Sigmoid colon (tissue), 7 donors: ENCODE measurements at places on chromosomes 12 and 14.

- DNase-seq, result no peak
These were observed 982.2 kb upstream of the FBXO33 start for GRCh38 chr14:40414386-40414785.

DNA sequence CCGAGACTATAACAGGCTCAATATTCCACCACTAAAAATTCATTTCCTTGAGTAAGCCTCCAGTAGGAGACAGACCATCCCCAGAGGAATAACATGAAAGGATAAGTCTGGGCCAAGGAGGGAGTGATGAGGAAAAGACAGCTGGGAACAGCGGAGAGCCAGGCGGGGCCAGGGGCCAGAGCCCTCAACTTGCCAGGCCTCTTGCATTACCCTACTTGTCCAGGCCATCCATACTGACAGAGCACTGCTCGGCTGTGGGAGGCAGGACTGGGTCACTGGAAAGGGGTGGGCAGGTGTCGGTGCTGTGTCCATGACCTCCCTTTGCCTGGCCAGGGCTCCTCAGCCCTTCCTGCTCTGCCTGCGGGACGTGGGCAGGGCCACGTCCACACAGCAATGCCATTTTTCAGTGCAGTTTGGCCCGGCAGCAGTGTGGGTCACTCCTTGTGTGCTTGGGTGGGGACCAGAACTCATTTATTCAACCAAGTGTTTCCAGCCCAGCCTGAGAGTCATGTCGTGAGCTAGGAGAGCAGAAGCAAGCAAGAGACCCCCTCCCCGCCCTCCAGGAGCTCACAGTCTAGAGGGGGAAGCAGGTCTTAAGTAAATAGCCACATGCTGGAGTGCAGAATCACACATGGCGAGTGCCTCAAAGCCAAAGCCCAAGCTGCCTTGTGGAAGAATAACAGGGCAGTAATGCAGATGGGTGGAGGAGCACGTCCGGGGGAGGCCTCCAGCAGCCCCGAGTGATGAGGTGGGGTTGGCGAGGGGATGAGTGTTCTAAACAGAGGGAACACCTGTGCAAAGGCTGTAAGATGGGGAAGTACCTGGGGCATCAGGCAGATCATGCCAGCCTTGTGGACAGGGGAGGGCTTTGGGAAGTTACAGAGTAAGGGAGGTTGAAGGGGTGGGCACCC is 8.9 kb upstream of the FAIM2 start:
- no peak for DNase-seq

DNA sequence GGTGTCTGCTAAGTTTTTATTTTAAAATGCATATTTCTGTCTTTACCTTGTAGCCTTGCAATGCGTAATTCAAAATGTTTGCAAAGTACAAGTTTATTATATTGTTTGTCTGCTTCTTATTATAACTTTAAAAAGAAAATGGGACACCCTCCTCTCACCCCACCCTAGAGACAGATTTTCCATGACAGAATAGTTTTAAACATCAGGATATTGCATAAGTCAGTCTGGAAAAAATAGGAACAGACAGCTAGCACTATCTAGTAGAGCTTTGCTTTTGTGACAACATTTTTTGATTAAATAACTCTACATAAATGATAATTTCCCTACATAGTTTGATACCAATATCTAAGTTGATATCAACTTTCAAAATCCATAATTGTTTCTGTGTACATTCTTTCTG is 71.3 kb downstream of the PDE3A start:
- DNase-seq, result no peak

- no peak for DNase-seq
These were observed 59.4 kb upstream of the E2F7 start for GRCh38 chr12:77124767-77125166.

GRCh38 chr12:131378861-131379665 is 331.8 kb upstream of the SFSWAP start:
- DNase-seq, result no peak

DNA sequence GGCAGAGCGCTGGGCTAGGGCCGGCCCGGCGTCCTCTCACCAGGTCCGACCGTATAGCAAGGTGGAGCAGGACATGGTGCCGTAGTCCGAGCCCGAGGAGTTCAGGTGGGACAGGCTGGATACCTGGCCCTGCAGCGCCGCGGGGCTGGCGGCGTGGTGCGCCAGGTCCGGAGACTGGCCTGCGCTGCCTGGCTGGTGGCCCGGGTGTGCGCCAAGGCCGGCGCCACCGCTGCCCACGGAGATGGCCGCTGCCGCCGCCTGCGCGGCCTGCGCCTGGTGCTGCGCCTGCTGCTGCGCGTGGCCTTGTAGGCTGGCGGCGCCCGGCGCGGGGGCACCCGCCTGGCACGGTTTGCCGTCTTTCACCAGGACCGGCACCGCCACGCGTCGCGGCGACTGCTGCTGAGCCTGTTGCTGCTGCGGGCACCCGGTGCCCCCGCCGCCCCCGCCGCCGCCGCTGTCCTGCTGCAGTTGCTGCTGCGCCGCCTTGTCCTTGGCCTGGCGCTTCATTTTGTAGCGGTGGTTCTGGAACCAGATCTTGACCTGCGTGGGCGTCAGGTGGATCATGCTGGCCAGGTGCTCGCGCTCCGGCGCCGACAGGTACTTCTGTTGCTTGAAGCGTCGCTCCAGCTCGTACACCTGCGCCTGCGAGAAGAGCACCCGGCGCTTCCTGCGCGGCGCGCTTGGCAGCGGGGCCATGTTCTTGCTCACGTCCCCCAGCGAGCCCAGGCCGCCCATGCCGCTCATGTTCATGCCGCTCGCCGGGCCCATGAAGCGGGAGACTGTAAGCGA is 2.6 kb downstream of the NKX2-1 start:
- DNase-seq, result no peak

GRCh38 chr12:2586156-2587038 is 208.4 kb upstream of the FKBP4 start:
- DNase-seq, result no peak

DNA sequence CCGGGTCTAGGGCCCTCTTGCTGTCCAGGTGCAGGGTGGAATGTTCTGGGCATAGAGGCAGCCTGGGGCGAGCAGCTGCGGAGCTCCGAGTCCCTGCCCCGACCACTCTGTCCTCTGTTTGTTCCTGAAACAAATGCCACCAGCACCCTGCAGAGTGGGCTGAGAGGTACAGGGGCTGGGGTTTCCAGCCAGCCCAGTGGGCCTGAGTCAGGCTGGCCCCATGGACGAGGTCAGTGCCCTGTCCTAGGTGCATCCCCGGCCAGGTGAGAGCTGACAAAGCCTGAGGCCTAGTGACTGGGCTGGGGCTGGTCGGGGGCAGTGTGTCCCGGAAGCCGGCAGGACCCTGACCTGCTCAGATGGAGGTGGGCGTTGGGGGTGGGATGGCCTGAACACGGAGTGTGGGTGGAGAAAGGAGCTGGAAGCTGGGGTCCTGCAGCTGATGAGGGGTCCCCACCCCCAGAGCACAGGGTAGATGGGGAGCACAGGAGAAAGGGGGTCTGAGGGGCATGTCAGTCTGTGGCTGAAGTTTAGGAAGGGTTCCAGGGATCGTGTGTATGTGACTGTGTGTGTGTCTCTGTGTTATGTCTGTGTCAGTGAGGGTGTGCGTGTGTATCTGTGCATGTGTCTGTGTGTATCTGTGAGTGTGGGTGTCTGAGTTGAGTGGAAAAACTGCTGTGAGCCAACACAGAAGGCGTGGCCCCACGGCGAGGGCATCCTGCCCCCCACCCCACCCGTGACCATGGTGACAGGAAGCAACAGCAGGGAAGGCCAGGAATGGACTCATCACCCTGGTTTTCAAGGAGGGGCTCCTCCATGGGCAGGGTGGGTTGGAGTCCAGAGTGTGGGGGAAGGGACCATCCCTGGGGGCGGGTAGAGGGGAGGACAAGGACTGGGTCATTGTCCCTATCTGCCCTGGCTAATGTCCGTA is 2.4 kb upstream of the CRIP1 start:
- no peak for DNase-seq

- no peak for DNase-seq
These were observed 25.6 kb downstream of the NDUFA12 start for GRCh38 chr12:94977766-94978468.

DNA sequence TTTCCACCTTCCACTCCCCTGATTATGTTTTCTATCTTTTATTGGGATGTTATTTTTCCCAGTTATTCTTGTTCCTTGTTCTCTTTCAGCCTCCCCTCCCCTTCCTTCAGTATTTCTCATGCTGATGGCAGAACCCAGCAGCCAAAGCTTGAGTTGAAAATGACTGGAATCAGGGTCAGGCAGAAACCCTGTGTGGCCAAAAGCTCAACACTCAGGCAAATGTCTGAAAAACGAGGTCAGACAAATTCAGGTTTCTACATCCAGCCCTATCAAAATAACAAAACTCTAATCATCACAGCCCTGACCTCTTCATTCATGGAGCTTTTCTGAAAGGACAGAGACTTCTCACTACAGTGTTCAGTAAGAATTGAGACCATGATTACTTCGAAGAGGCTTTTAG is 134.6 kb downstream of the PTPRR start:
- DNase-seq, result no peak

GRCh38 chr12:26029736-26030022 is 71.2 kb downstream of the RASSF8 start:
- DNase-seq, result no peak
